ENCODE measurements at places on chromosomes 2 and 18.

GRCh38 chr18:5159080-5159479, 38.0 kb downstream of the AKAIN1 start:
- no peak for DNase-seq

- no peak for DNase-seq
These were observed 333.0 kb downstream of the TNS1 start for GRCh38 chr2:217669831-217670230.

DNA sequence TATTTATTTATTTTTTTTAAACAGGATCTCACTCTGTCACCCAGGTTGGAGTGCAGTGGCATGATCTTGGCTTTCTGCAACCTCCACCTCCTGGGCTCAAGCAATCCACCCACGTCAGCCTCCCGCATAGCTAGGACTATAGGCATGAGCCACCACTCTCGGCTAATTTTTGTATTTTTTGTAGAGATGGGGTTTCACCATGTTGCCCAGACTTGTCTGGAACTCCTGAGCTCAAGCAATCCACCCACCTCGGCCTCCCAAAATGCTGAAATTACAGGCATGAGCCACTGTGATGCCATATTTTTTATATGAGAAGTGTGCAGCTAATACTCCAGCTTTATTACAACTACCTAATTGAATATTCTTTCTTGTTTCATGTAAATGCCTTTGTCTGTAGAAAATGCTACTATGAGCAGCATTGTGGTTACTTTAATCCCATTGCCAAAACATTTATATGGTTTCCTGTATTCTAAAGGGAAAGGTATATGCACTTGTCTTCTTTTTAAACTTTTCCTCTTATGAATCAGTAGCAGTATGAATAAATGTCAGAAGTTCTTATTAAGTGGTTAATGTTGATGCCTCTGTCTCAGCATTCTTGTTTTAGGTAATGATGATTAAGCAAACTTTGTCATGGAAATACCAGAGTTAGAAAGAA, 9.5 kb upstream of the BCL2L11 start:
- DNase-seq, result no peak

DNA sequence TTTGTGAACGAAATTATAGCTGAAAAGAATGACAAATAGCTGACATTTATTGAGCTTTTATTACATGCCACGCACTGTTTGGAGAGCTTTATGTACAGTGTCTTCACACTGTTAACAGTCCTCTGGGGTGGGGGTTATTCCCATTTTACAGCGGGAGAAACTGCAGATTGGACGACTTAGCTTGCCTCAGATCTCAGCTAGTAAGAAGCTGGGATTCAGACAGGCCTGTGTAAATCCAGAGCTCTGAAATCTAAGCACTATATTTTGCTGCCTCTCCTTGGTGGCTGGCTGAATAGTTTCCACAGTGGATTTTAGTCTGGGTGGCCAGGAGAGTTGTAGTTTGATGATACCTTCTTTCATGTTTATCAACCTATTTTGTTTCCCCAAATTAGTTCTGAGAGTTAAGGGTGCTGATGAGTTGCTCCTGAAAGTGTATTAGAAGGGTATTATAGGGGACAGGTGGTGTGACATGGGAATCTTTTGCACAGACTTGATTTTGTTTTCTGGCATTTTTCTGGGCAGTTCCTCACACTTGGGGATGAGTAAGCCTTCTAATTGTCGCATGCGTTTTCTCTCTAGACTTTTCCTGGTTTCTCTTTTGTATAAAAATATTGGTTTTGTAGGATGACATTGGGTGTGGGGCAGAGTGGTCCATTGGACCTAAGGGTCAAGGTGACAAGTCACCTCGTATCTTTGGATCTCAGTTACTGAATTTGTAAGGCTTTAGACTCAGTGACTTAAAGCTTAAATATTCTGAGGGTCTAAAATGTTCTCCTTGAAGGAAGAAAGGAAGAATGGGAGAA, 1.5 kb downstream of the ACSL3 start:
- peak; percentile 45 for DNase-seq

GRCh38 chr18:25244170-25244569, 107.8 kb downstream of the ZNF521 start:
- no peak for DNase-seq

- DNase-seq, result no peak
These were observed 20.1 kb downstream of the CYP26B1 start for GRCh38 chr2:72127401-72128058.

- no peak for DNase-seq
These were observed 173.7 kb downstream of the ASXL3 start for GRCh38 chr18:33751613-33752221.

DNA sequence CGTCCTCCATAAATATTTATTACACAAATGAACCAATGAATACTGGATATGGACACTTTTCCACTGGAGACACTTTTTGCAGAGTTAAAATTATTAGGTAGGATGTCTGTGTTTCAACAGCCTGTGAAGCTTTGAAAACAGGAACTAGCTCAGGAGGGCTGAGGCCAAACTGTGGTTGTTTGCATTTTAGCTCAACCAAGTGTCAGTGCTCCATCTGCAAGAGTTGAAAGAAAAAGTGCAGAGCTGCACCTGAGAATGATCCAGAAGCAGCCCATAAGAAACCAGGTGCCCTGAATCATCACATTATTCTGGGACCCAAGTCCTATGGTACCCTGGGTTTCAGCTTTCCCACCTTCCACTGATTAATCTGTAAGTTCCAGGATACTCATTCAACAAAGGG, 180.4 kb downstream of the TRIB2 start:
- no peak for DNase-seq

DNA sequence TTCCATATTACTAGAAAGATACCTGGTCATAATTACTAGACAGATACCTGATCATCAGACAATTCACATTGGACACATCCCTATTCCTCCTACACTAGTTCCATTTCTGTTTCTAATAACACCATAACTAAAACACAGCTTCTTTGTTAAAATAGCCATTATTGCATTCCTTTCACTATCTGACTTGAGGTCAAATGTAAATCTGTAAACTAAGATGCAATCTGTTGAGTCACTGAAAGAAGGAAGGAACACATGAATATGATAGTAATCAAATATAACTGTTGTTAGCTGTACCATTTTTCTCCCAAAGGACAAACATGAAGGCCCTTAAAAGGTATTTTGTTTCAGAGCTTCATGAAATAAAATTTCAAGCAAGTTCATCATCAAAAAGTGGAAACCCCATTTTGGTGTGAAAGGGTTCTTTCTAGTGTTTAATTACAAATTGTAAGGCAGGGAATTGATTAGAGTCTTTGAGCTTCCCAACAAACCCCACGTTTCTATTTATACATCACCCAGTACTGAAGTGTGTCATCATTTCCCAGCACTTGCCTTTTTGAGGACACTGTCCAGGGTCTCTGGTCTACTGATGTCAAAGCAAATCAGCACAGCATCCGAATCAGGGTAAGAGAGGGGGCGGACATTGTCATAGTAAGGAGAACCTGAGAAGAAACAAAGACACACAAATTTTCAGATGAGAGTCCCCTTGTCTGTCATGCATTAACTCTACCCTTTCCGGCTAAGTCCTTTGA, 13.0 kb downstream of the RND3 start:
- DNase-seq, result no peak

DNA sequence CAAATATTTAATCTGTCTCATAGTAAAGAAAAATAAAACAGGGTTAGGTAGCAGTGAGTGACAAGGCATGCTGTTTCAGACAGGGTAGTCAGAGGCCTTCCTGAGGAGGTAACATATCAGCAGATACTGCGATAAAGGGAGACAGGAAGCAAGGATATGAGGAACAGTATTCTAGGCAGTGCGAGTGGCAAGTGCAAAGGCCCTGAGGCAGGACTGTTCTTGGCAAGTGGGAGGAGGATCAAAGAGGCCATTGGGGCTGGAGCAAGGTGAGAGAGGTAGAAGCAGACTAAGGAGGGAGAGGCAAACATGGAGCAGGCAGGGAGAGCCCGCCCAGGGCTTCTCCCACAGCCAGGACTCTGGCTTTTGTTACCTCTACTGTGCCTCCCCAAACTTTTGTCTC, 33.6 kb downstream of the GAD1 start:
- DNase-seq, result no peak

- DNase-seq, result no peak
These were observed 23.0 kb downstream of the CDC42EP3 start for GRCh38 chr2:37648331-37649011.

DNA sequence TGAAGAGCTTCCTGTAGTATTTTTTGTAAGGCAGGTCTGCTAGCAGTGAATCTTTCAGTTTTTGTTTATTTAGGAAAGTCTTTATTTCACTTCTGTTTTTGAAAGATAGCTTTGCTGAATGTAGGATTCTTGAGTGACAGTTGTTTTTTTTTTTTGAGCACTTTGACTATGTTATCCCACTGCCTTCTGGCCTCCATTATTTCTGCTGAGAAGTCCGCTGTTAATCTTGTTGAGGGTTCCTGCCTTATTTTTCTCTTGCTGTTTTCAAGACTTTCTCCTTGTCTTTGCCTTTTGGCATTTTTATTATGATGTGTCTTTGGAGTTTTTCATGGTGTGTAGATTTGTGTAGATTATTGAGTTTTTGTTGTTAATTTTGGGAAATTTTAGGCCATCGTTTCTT, 21.9 kb downstream of the RBFA start:
- DNase-seq, result no peak

DNA sequence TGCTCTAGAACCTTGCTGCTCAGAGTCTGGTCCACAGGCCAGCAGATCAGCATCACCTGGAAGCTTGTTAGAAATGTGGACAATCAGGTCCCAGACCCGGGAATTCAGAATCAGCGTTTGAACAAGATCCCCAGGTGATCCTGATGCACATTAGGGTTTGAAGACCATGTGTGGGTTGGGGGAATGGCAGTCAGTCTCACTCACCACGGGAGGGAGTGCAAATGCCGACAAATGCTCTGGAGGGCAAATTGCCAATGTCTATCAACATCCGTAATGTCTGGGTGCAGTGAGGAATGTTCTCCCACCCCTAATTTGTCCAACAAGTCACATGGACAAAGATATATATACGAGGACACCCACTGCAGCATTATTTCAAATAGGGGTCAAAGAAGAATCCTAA, 34.5 kb downstream of the INPP5D start:
- DNase-seq, result no peak

DNA sequence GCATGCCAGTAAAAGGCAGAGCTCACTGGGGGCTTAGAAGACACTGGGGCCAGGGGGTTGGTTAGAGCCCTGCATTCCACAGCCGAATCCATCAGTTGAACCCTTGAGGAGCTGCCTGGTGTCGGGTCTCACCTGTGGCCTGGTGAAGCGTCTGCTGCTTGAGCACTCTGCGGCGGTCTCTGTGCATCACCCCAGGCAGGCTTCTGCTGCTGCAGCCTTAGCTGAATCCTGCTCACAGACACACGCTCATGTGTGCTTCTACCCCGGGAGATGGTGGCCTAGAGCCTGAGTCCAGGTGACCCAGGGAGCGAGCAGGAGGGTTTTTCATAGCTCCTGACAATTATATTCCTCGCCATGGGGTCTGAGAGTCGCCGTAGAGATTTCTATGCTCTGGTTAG, 192.1 kb downstream of the MGAT5 start:
- no peak for DNase-seq

All from left kidney (tissue), 8 donors.